ENCODE measurements at places on chromosomes 6 and 20.

GRCh38 chr6:125987026-125987617, 782 bp downstream of the TRMT11 start:
- DNase-seq = no peak

DNA sequence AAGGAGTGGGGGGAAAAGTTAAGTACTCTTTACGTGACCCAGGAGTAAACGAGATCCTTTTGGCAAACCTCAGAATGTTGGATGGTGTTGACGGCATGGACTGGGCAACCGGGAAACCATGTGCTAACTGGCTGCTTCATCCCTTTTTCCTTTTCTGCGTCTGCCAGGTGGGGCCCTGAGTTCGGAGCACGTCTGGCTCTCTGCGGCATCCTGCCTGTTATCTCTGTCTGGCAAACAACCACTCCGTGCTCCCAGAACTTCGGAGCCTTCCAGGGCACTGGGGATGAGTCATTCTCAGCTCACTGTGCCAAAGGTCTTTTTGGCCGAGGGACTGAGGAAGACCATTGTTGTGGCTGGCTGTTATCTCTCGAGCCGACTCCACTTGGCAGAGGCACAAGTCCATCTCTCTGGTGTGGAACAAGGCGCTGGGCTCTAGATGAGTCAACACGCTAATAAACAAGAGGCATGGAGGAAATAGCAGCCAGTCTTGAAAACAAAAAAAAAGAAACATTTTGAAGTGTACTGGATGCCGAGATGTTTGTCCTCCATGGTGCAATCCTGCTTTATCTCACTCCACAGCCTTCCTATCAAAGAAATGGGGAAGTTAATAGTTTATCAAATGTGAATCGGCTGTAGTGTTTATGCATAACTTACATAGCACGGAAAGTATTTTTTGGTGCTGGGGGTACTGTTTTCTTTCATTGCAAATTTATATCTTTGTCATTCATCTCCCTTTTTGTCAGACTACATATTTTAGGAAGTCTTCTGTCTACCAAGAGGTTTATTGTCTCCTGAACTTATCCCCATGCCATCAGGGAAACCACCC, 64.6 kb upstream of the TXNDC5 start:
- DNase-seq = no peak

DNA sequence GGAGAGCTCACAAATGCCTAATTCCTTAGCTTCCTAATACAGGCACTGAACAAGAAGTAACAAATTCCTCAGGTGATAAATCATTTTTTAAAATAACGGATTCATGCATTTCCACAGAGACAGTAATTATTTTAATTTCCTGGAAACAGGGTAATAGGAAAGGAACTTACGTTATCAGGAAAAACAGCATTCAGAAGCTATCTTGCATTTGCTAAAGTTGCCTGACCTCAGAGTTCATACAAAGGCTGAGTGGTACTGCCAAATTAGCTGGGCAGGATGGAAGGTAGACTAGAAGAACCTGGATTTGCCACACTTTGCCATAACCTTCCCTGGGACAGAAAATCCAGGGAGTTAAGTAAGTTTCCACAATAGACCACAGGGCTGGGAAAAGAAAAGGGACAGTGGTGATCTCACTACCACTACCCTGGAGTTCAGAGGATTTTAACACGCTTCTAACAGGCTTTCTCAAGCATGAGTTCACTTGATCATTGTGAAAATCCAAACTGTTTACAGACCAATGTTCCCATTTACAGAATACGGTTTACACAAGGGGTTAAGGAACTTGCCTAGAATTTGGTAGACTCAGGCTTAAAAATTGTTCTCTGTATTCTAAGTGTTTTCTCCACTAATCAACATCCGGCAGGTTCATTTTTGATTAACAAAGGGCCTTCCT, 57.0 kb downstream of the KIF13A start:
- no peak for DNase-seq

GRCh38 chr20:52470561-52470960, 279.0 kb upstream of the ZFP64 start:
- DNase-seq = no peak

DNA sequence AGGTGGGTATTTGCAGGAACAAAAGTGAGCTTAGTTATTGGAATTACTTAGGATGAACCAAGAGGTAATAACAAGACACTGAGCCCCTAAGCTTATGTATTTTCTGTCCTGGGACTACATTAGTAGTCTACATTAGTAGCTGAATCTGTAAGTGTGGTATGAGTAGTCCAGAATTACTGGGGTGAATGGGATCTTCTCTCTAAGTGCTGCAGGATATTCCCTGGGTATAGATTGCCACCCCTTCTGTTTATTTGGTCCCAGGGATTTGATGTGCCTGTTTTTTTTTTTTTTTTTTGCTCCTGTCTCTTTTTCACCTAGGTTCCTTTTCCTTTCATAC, 5.9 kb downstream of the CD2AP start:
- no peak for DNase-seq

DNA sequence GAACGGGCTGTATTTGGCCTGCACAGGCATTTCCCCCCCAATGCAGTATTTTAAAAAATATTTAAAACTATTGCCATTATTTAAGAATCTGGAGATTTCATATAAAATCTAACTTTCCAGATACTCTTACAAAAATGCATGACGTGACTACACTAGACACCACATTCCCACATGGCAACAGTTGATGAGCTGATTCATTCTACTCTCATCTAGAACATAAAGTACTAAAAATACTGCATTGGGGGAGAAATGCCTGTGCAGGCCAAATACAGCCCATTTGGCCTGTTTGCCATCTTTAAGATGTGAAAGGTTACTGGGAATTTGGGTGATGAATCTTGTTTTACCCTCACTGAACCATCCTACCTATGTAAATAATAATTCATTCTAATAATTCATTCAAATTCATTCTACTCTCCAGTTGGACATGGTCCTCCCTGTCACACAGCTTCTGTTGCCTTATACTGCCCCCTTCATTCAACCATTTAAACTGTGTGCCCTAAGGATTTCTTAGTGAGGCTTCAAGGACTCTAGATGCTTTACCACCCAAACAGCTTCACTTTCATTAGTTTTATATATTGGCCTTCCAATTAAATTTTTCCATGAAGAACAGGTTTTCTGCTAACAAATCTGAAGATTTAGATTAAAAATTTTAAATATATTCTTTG, 6.9 kb upstream of the ZSCAN16 start:
- no peak for DNase-seq

GRCh38 chr20:10649080-10649796, 24.6 kb downstream of the JAG1 start:
- no peak for DNase-seq

- no peak for DNase-seq
Observed at GRCh38 chr6:144159223-144159622, 8.9 kb downstream of the STX11 start.

GRCh38 chr6:143180826-143181225, 120.1 kb downstream of the AIG1 start:
- no peak for DNase-seq

- DNase-seq = no peak
Observed at GRCh38 chr20:6024768-6025167, 29.1 kb downstream of the LRRN4 start.

DNA sequence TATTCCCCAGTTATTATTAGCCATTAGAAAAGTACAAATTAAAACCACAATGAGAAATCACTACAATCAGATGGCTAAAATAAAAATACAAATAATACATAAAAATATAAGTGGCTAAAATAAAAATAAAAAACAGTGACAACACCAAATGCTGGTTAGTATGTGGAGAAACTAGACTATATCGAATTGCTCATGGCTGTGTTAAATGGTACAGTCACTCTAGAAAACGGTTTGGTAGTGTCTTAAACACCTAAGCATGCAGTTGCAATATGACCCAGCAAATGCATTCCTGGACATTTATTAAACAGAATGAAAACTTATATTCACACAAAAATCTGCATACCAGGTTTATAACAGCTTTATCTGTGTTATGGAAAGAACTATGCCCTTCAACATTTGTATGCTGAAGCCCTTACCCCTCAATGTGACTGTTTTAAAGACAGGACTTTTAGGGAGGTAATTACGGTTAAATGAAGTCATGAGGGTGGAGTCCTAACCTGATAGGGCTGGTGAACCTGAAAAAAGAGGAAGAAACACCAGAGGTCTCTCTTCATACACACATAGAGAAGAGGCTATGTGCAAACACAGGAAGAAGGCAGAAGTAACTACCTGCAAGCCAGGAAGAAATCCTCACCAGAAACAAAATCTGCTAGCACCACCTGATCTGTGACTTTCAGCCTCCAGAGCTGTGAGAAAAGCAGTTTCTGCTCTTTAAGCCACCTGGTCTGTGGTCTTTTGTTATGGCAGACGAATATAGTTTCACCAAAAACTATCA, 84.9 kb downstream of the ASCC3 start:
- no peak for DNase-seq

DNA sequence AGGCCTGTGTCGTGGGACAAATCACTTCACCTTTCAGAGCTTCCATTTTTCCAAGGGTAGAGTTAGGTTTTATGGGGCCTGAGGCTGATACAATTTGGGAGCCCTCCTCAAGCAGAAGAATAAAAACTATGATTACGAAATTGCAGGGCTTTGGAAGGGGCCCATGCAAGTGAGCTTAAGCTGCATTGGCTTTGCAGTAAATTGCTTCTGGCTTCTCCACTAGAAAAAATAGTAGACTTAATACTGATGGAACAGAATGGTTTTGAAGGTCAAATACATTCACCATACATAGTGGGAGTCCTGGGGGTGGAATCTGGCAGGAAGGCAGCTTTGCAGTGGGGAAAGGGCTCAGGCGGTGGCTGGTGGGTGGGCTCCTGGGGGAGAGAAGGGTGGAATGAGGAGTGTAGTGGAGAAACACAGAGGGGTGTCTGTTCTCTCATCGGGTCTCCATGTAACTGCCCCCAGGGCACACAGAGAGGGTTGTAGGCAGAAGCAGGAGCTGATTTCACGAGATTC, 55.9 kb upstream of the RNF24 start:
- DNase-seq = no peak

- no peak for DNase-seq
Observed at GRCh38 chr6:44630125-44631028, 242.9 kb downstream of the CDC5L start.

DNA sequence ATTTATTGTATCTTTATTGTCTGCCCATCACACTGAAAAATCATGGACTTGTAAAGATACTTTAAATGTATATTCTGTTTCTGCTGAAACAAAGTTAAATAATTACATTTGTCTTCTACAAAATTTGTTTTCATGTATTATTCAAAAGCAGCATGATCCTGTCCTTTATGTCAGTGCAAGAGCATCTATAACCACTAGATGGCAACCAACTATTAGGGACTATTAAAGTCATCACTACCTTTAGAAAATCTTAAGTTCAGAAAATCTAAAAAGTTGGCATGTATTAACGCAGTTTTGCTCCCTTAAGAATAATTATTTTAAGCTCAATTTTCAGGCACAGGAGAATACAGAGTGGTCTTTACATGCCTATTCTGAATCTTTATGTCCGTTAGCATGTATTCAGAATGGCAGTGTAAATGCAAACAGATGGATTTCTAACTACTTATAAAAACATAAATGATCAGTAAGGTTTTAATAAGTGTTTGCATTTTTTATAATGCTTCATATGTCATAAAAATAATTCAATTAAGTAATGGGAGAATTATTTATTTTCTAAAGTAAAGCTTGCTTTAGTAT, 17.8 kb downstream of the TMEM30A start:
- no peak for DNase-seq

- no peak for DNase-seq
Observed at GRCh38 chr6:168182366-168182765, 103.4 kb upstream of the FRMD1 start.

DNA sequence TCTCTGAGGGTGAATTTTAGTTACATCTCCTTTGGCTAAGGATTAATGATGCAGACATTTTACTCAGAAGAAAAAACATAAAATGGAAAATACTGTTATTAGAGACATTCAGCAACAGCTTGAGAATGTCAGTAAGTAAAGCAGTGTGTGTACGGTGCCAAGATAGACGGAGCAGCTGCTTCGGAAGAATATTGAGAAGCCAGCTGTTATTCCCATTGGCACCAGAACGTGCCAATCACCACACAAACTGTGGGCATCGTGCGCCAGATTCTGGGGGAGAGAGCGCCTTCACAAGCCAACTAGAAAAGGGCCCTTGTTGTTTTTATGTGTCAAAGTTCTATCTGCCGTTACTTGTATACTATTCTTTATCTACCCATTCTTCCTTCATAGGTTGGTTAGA, 163.4 kb downstream of the MTFR2 start:
- DNase-seq = no peak

GRCh38 chr20:3410464-3410863, 3.0 kb upstream of the DNAAF9 start:
- no peak for DNase-seq

- DNase-seq = no peak
Observed at GRCh38 chr6:5854899-5855298, 151.8 kb downstream of the NRN1 start.

- no peak for DNase-seq
Observed at GRCh38 chr6:38080360-38080759, 260.8 kb downstream of the ZFAND3 start.

GRCh38 chr6:96468681-96469224, 52.9 kb upstream of the UFL1 start:
- DNase-seq = no peak

DNA sequence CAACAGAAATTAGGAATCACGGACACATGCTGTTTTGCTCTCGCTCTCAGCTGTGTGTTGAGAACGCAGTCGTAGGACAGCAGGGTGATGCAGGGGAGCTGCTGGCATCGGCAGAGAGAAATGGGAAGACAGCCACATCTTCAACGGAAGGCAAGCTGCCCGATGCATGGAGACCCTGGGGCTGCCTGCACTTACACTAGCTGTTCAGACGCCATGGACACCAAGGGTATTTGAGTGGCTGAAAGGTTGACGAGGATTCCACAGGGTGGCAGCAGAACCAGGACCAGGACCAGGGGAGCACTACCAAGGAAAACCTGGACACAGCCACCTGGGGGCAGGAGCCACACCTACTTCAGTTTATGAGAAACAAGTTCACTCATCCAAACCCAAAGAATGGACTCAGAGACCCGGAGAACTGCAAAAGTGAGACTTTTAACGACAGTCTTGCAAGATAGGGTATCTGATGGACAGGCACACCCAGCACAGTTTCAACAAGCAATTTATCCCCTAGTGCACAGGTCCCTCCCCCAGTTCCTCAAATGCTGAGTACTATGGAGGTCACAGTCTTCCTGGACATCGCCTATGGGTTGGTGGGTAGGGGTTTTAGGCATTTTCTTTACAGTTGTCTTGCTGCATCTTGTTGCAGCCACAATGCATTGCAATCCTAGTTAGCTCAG, 56.3 kb upstream of the ENTPD6 start:
- DNase-seq = no peak

- no peak for DNase-seq
Observed at GRCh38 chr6:100461278-100461916, 3.3 kb downstream of the SIM1 start.

GRCh38 chr20:58097429-58097828, 131.0 kb downstream of the ANKRD60 start:
- no peak for DNase-seq

All from AG09319 (cell line).